Stimulated activated naive CD4-positive, alpha-beta T cell treated with Interleukin-2 at 50 U/mL for 16 hours (primary cell): ENCODE measurements at places on chromosomes 11 and 22.

GRCh38 chr11:36295926-36296325 lies at the start of gene PRR5L:
PRR5L (plus strand) TSS chr11:36296288; CDS start chr11:36401122, 104,834 bp downstream.
- no peak for DNase-seq

DNA sequence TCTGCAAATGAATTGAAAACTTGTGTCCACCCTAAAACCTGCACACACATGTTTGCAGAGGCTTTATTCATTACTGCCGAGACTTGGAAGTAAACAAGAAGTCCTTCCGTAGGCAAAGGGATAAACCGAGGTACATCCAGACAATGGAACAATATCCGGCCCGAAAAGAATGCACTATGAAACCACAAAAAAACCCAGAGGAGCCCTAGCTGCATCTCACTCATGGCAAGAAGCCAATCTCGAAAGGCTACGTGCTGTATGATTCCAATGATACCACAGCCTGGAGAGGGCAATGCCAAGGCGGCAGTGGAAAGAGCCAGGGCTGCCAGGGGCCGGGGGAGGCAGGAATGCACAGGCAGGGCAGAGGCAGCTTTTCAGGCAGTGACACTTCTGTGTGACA lies 3.2 kb upstream of the MRPL23 start:
- no peak for DNase-seq

DNA sequence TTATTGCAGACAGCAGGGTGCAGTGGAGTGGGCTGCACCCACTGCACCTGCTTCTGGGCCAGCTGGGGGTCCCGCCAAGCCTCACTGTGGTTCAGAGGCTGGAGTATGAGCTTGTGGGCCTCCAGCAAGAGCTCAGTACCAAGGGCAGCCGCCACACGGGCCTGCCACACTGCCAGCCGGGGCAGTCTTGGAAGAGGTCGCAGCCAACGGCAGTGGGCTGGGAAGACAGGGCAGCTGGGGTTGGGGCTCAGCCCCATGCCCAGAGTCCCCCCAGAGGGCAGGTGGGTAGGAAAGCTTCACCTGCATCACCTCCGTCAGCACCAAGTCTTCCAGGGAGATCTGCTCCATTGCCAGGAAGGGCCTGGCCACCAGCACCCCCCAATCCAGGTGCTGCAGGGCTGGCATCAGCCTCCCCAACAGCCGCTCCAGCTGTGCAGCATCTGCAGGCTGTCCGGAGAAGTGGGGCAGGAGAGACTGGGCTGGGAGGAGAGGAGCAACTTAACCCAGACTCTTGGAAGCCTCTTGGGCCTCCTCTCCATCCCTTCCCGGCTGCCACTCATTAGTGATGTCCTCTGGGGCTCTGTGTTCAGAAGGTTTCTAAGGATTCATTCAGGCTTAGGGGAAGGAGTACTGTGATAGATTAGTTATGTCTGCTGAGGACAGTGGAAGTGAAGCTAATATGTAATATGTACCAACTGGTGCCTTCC lies 1.1 kb upstream of the GSTT4 start:
- DNase-seq = no peak

DNA sequence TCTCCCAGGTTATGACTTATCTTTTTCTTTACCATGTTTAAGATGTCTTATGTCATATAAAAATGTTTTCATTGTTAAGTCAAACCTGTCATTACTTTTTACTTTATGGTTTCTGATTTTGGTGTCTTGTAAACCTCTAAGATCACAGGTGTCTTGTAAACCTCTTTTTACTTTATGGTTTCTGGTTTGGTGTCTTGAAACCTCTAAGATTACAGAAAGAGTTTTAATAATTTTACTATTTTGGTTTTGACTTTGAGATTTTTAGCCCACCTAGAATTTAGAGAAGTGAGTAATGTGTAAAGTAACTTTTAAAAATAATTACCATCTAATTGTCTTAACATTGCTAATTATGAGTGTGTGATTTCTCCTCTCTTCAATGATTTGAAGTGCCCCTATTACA lies 2.6 kb downstream of the CSF2RB start:
- DNase-seq = no peak

DNA sequence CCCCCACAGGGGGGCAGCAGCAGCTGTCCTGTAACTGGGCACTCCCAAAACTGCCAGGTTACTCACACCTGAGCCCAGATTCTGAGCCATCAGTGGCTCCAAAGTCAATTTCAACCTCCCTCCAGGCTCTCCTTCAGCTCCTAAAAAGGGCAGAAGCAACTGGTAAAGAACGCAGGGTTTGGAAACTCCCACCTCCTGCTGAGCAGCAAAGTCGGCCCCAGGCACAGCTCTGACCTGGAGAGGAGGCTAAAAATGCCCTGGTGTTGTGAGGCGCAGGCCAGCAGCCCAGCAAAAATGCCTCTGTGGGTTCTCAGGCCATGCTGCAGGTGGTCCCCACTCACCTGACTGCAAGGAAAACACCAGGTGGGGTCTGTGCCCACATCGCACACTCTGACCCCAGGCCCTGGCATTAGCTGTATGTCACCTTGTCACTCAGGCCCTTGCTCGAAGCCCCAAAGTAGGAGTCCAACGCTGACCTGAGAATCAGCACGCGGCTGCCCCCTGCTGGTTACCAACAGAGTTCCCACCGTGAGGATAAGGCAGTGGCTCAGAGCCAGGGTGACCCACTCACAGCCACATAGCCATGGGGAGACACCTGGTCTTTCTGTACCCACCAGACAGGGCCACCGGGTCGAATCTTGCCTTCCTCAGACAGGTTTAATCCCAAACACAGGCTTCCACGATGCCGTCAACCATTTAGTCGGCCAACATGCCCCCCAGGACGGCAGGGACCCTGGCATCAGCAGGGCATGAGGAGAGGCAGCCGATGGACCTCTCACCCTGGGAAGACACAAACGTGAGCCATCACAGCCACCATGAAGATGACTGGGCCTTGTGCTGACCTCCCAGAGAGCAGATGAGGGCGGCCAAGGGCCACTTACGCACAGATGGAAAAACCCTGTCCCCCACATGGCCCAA lies 11.1 kb downstream of the POLR3H start:
- DNase-seq = peak; percentile 54

GRCh38 chr11:32963721-32964120 lies 52.0 kb upstream of the DEPDC7 start:
- DNase-seq = no peak

DNA sequence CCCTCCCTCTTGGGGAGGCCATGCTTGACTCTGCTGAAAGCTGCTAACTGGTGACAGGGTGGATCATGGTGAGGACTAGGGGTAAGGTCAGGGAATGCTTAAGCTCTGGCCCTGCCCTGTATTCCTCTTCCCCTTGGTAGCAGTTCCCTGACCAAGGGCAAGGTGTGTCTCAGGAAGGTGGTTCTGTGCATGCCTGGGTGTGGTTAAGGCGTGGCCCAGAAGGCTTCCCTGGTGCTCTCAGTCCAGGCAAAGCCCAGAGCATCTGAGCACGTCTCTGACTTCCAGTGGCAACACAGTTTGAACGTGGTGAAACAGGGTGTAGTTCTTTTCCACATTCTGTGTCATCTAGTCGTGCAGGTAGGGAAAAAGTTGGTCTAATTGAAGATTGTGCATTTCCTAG lies 53.1 kb upstream of the HORMAD2 start:
- DNase-seq = no peak

DNA sequence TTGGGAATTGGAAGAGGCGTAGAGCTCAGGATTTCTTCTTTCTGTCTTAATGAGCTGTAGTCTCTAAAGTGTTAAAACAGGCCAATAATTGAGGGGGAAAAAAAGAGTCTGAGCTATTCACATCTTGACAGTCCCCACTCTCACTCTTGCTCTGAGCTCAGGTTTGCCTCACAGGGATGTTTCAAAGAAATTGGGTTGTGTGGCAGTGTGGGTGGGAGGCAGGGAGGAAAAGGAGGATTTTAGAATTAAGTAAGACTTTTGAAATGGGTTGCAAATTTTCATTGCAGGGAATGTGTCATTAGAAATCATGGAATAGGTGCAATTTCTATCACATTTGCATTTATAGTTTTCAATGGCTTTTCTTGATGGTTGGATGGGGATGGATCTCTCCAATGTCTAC lies 338.8 kb upstream of the KIRREL3 start:
- no peak for DNase-seq
